ENCODE measurements at places on chromosomes 6 and 20.

DNA sequence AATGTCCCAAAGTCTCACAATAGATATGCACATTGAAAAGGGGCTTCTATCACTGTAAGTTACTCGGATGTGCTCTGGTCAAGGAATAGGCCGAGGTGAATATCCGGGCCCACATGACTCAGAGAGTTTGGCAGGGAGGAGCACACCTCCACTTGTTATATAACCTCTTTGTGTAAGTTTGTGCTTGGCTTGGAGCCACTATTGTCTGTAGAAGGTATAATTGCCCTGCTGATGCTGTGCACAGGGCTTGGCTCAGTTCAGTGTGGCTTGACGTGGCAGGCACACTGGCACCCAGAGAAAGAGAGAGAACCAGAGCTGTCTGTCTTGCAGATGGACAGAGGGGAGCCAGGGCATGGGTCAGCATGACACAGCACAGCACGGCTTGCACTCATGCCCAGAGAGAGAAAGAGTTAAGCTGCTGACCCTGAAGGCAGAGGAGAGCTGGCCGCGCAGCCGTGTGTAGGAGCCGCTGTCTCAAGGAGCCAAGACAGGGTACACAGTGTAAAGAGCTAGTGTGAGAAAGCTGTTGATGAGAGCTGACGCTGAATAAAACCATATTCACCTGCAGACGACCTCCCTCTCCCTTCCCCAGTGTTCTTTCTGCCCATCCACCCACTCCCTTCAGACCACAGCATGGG, 482.5 kb downstream of the C6orf118 start:
- DNase-seq: no peak

GRCh38 chr6:135850882-135851281, 619 bp upstream of the PDE7B start:
- DNase-seq: no peak

DNA sequence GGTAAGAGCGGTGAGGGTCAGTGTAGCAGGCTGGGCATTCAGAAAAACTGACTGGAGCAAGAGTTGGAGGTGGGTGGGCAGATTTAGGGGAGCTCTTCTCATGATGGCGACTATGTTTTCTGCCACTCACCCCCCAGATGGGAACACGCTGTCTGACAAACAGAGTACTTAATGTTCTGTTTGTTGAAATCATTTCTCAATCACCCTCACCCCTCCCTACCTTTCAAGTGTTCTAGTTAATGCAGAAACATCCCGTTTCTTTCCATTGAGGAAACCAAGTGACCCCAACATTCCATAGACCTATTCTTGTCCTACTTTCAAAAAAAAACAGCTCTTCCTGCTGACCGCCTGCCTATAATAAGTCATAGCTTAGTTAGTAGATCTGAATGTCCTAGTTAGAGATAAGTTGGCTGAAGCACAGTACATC, 132.5 kb upstream of the NEDD9 start:
- no peak for DNase-seq

DNA sequence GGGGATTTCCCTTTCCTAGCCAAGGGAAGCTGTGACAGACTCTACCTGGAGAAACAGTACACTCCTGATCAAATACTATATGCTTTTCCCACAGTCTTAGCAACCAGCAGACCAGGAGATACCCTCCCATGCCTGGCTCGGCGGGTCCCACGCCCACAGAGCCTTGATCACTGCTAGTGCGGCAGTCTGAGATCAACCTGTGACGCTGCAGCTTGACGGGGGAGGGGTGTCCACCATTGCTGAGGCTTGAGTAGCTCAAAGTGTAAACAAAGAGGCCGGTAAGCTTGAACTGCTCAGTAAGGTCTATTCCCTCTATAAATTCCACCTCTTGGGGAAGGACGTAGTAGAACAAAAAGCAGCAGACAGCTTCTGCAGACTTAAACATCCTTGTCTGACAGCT, 63.2 kb downstream of the WASF1 start:
- no peak for DNase-seq

GRCh38 chr6:43339168-43339567, 30.3 kb downstream of the ZNF318 start:
- DNase-seq: peak; percentile 51

GRCh38 chr6:109095835-109096084, 453 bp downstream of the CEP57L1 start:
- no peak for DNase-seq

DNA sequence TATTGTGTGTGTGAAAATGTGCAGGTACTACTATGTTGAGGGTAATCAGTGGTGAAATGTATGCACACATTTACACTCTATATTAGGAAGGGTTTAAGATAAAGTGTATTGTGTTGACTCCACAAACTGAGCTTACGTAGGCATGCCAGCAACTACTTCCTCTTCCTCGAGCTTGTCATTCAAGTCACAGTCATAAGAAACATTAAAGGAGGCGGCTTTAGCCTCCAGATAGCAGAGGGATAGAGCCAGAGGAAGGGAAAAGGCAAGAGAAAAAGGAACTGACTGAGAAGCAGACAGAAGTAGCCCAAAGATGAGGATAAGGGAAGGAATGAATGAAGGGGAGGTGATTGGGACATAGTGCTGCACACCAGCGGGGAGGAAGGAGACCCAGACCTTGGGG, 55.2 kb downstream of the SMLR1 start:
- no peak for DNase-seq

DNA sequence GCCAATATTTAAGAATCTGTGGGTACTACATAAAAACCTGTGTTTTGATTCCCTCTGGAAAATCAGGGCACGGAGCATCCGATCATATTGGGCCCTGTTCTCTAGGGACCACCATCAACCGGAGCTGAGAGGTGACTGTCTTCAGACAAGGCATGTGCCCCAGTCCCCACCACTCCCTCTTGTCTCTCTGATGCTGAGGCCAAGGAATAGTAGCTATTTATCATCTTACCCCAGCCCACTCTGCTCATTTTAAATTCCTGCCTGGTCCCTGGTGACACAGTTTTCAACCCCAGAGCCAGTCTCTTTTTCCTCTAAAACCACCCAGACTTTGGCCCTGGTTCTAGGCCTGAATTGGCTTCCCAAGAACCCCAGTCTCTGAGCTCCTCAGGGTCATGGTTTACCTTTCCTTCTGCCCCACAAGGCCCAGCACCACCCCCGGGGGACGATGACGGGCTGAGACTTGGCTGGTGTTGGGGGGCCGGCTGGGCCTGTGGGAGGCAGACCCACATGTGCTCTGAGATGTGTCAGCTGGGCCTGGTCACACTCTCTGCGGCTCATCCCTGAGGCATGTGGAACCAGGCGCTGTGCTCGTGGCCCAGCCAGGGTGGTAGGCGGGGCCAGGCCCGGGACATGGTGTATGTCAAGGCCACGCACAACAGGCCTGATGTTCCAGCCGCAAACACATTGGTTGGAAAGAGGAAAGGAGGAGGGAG, 114.4 kb downstream of the CEBPB start:
- DNase-seq: no peak

All from GM20000 (cell line).